ENCODE measurements at places on chromosomes 2 and 18. TPM values are rescaled to one million over a fixed set of nuclear protein-coding genes. Genes with fewer than 3 reads are reported as not detected.
A peak's percentile ranks its signal among the peaks of the same experiment; 100 is the strongest.

The FMNL2 gene
- 38.0 TPM for total RNA-seq

The DHRS9 gene
- not detected for total RNA-seq

The PPP1R1C gene
- total RNA-seq: 2.8 TPM

The DSC1 gene
- total RNA-seq: not detected

The KIF1A gene
- 33.1 TPM for total RNA-seq

DNA sequence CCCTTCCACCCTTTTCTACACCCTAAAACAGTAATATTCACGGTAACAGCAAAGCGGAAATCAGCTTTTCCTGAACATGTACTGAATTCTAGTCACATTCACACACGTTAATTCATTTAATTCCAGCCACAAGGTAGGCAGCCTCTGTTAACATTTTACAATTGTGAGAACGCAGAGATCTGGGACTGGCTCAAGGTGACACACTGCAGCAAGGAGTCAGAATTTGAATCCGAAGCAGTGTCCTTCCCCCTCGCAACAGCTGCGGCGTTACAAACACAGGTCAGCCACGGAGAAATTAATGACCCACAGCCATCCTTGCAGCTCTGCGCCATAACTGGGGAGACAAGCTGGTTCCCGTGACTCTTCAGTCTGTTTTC is 818 bp upstream of the SLC20A1 start:
- no peak for DNase-seq
- H3K27me3 ChIP-seq: no peaks in the 10 kb centered on the region
- peak overlapping the region; percentile 59 for H3K4me3 ChIP-seq
- H3K27ac ChIP-seq: peak overlapping the region; percentile 96
- peaks cover 31% of the 10 kb centered on the region for H3K4me1 ChIP-seq
- H3K36me3 ChIP-seq: peaks cover 1% of the 10 kb centered on the region

DNA sequence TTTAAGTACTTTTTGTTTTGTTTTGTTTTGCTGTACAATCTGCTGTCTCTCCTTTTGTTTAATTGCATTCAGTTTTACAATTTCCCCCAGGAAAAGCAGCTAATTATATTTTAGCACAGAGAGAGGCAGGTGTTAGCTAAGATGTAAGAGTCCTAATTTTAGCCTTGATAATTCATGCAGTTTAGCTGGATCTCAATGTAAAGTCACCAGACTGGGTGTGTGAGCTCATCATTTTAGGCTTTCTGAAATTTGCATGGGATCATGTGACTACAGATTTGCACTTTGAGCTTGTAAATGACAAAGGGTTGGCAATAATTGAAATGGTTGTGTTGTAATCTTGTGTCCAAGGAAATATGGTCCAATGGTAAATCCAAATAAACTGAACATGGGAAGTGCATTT is 68.5 kb downstream of the ETAA1 start:
- no peaks in the 10 kb centered on the region for H3K27me3 ChIP-seq
- peaks cover 9% of the 10 kb centered on the region for H3K4me1 ChIP-seq
- H3K27ac ChIP-seq: no peak overlapping the region
- DNase-seq: no peak

- peak; percentile 33 for DNase-seq
- no peaks in the 10 kb centered on the region for H3K36me3 ChIP-seq
- no peak overlapping the region for H3K4me3 ChIP-seq
- H3K27me3 ChIP-seq: no peaks in the 10 kb centered on the region
- no peaks in the 10 kb centered on the region for H3K4me1 ChIP-seq
Measured at GRCh38 chr18:26813043-26813442, 52.5 kb downstream of the AQP4 start.

- peaks cover 1% of the 10 kb centered on the region for H3K36me3 ChIP-seq
- no peak overlapping the region for H3K4me3 ChIP-seq
- DNase-seq: no peak
- H3K27ac ChIP-seq: no peak overlapping the region
Measured at GRCh38 chr2:72935611-72935957, 18.3 kb downstream of the EMX1 start.

DNA sequence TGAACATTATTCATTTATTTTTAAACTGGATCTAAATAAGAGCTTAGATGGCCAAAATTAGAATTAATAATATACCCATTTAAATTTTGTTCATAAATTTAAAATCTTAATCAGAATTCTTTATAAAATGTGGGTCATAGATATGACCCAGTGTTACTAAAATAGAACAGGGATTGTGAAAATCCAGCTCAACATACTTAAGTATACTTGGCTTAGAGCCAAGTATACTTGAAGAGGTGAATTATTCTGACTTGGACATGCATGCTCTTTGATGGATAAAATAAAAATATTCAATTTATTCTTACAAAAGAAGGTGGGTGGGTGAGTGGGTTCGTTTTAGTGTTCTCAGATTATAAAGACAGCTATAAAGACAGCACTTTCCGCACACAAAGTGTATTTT is 70.7 kb downstream of the SPOPL start:
- H3K4me1 ChIP-seq: no peaks in the 10 kb centered on the region
- DNase-seq: no peak
- H3K27ac ChIP-seq: no peak overlapping the region
- H3K27me3 ChIP-seq: no peaks in the 10 kb centered on the region
- H3K4me3 ChIP-seq: no peak overlapping the region
- no peaks in the 10 kb centered on the region for H3K36me3 ChIP-seq

DNA sequence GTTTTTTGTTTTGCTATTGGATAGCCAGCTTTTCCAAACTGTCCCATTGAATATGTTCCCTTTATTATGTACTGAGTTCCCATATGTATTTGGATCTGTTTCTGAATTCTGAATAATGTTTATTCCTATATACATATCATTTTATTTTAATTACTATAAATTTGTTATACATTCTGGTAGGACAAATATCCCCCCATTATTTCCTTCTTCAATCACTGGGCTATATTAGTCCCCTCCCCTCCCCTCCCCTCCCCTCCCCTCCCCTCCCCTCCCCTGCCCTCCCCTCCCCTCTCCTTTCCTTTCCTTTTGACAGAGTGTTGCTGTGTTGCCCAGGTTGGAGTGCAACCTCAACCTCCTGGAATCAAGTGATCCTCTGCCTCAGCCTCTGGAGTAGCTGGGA is 26.3 kb downstream of the RAB3GAP1 start:
- no peaks in the 10 kb centered on the region for H3K27me3 ChIP-seq
- no peaks in the 10 kb centered on the region for H3K36me3 ChIP-seq
- no peak overlapping the region for H3K4me3 ChIP-seq
- no peaks in the 10 kb centered on the region for H3K4me1 ChIP-seq
- DNase-seq: no peak

- no peak overlapping the region for H3K27ac ChIP-seq
- no peaks in the 10 kb centered on the region for H3K27me3 ChIP-seq
- H3K4me1 ChIP-seq: no peaks in the 10 kb centered on the region
Measured at GRCh38 chr2:45299361-45299760, 290.1 kb upstream of the SIX2 start.

DNA sequence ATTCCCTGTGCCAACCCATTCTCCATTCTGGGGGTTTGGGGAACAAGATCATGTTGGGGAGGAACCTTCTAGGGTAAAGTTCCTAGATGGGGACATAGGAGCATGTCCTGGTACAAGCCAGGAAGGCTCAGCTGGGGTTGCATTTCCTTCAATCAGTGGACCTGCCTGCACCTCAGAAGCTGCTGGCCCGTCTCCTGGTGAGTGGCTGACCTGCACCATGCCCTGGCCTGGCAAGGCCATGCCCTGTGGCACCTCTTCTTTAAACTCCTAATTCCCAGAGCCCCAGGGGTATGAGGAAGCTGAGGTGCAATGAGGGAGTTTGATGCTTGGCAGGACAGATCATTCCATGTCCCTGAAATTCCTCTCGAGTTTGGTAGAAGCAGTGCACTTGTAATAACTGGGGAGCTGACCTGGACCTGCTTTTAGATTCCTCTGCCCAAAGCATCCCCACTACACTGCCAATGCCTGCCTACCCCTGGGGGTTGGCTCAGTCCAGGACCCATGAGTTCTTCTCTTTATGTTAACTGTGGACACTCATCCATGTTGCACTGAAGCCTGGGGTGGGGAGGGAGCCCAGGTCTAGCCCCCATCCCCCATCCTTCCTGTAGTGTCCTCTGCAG is 25.3 kb downstream of the MROH2A start:
- DNase-seq: no peak
- no peak overlapping the region for H3K27ac ChIP-seq
- H3K4me3 ChIP-seq: no peak overlapping the region
- no peaks in the 10 kb centered on the region for H3K36me3 ChIP-seq
- H3K4me1 ChIP-seq: no peaks in the 10 kb centered on the region

Measured in Caco-2 (cell line).